NCI-H2107 (cell line): ENCODE measurements at places on chromosomes 2 and 18.
A peak's percentile ranks its signal among the peaks of the same experiment; 100 is the strongest.

GRCh38 chr2:75632091-75632701 lies 14.4 kb upstream of the MRPL19 start:
- no peak for DNase-seq

- DNase-seq = no peak
Measured at GRCh38 chr2:226524381-226524843, 275.2 kb downstream of the IRS1 start.

- DNase-seq = no peak
Measured at GRCh38 chr2:106956416-106956815, 70.4 kb upstream of the ST6GAL2 start.

- no peak for DNase-seq
Measured at GRCh38 chr2:25286723-25287483, 54.8 kb downstream of the DNMT3A start.

DNA sequence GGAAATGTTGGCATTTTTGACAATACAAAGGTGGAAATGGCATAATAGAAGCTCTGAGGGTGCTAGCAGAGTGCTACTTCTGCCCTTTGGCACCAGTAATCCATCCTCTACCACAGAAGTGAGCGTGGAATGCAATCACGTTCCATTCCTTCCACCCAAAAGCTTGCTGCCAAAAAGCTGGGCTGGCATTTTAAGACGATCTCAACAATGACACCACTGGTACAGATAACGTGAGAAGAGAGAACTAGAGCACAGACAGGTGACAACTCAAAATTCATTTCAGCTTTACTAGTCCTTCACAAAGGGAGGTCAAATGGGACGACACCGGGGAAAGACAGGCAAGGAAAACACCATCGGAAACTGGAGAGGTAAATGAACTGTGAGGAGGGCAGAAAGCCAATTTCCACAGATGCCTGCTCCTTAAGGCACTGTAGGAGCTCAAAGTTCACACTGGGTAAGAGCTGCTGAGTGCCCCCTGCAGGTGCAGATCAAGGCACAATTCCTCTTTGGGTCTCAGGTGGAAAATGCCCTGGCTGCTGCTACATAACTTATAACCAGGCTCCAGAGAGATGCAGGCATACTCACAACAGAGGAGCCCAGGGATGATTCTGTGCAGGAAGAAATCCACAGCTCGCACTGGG lies 50.7 kb upstream of the RNU4ATAC start:
- DNase-seq = peak; percentile 15

- DNase-seq = no peak
Measured at GRCh38 chr2:54503192-54503591, 47.1 kb downstream of the SPTBN1 start.

GRCh38 chr2:24918326-24919036 lies 1.6 kb downstream of the ADCY3 start:
- no peak for DNase-seq

- no peak for DNase-seq
Measured at GRCh38 chr18:44938720-44939665, 258.3 kb downstream of the SETBP1 start.

DNA sequence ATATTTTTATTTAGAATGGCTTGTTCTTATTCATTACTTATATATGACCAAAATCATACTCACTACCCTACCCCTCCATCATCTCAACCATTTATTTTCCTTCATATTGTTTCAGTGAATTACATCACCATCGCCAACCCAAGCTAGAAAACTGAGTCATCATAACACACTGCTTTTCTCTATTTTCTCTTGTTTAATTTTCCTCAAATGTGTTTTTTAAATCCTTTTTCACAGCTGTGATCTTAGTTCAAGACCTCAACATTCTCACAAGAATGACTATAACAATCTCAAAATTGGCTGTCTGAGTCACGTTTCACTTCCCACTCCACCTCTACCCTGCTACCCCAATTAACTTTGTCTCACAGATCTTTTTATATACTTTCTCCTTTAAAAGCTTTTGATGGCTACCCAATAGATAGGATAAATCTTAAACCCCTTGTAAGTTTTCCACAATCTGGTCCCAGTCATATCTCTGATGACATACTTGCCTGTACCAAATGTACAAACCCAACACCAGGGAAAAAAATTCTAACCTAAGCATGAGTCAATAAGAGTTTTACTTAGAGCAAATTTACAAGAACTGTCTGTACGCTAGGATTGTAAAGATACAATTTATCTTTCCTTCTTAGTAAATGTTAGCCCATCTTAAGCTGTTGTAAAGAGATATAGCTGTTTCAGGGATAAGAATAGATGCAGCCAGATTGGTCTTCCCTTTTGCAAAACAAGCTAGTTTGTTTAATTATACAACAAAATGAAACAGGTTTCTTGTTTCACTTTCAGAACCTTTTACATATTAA lies 635.1 kb upstream of the SLC39A10 start:
- no peak for DNase-seq

GRCh38 chr2:100733391-100734187 lies 86.3 kb upstream of the NPAS2 start:
- no peak for DNase-seq

DNA sequence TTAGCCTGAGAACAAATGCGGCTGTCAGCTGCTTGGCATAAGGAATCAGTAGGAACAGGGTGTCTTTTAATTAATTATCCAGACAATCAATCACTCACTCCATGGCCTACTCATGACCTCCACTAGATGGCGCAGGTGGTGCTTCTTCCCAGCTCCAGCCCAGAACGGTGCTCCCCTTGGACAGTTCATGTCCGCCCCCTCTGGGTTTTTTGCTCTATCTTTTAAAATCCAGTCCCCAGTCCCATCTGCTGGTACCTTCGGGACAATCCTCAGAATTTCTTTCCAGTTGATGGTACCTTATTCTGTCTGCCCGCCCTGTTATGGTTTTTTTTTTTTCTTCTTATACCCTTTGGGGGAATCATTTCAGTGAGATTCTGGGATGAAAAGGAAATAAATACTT lies 99.8 kb downstream of the CACNB4 start:
- DNase-seq = peak; percentile 15

- no peak for DNase-seq
Measured at GRCh38 chr2:123518367-123518766, 506.7 kb upstream of the CNTNAP5 start.

- DNase-seq = no peak
Measured at GRCh38 chr2:163175294-163175693, 336.7 kb upstream of the KCNH7 start.

DNA sequence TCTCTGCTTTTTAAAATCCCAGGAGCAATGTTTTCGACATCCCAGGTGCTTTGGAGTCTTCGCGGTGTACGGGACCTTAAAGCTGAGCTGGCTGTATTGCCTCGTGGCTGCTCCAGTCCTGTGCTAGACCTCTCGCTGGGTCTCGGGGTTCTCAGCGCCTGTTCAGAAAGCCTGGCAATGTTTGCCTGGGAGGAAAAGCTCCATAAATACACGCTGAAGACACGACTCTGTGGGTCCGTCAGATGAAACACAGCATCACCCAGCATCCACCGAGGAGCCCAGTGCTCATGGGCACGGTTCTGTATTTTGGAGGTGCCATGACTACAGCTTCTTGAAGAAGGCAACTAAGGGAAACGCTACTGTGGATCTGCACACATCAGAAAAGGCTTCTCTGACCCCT lies 21.6 kb downstream of the MBP start:
- DNase-seq = no peak

DNA sequence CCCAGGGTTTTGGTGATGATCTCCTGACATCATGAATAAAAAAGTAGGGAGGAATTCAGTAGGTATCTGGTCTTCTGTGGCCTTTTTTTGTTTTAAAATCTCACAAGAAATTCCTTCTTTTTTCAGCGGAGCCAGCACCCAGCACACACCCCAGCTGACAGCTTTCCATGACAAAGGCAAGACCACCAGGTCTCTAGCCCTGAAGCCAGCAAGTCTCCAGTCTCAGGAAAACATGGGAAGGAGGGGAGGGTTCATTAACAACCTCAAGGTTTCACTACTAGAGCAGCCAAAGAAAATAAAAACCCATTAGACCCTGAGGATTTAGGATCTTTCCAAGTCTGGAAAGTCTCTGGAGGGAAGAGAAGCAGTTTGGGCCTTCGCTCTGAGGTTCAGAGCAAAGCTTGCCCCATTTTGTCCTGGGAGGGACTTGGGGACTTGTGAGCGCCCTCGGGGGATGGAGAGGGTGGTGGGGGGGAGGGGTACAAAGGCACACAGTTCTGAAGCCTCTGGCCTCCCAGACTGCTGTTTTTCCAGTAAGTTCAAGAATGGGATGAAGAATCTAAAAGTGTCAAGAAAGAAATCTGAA lies 9.0 kb downstream of the FOXI3 start:
- DNase-seq = no peak

DNA sequence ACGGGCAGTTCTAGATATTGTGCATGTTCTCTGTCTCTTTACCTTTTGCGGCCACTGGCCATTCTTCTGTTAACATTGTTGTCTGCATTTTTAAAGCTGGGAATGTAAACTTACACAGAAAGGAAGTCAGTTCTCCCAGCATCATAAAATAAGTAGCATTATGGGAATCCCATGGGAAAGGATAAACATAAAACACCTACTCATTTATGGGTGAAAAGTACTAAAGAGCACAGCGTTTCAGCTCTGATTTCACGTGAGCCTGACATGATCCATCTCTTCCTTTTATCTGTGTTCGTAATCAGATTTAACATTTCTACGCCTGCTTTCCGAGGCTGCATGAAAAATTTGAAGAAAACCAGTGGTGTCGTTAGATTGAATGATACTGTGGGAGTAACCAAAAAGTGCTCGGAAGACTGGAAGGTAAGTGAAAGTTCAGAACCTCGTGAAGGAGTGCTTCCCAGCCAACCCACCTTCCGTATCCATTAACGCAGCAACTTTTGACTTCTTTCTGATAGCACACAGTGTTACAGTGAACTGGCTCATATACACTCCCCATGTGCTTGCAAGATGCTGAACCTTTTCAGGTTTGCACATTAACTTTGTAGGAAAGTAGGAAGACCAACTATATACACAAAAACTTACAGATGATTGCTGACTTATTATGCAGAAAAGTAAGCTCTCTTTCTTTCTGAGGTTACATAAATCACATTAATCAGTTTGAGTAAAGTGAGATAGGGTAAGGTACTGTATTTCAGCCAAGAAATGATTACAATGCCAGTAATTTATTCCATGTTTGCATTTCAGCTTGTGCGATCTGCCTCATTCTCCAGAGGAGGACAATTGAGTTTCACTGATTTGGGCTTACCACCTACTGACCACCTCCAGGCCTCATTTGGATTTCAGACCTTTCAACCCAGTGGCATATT lies 86.5 kb upstream of the TTC39C start:
- DNase-seq = no peak

GRCh38 chr2:200732866-200733265 lies 78.8 kb upstream of the BZW1 start:
- no peak for DNase-seq

DNA sequence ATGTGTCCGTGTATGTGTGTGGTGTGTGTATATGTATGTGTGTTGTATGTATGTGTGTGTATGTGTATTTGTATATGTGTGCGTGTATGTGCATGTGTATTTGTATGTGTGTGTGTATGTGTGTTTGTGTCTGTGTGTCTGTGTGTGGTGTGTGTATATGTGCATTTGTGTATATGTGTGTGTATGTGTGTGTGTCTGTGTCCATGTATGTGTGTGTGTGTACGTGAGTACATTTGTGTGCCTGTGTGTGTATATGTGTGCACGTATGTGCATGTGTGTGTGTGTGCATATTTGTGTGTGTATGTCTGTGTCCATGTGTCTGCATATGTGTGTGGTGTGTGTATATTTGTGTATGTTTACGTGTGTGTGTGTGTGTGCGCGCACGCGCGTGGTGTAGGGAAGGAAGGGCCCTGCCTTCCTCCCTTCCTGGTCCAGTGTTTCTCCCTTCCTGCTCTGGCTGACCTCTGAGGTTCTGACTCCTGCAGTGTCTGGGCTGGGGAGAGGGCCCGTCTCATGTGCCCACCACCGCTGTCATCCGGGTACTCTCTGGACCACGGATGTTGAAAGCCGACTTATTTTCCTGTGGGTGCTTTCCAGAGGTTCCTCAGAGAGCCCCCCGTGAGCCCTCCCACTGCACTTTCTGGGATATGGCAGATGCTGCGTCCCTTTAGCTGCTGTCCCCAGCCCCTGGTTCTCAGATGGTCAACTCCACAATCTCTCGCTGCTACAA lies 209.5 kb downstream of the DYSF start:
- no peak for DNase-seq

- no peak for DNase-seq
Measured at GRCh38 chr2:127321303-127321702, 27.4 kb upstream of the ERCC3 start.

GRCh38 chr18:42442656-42443055 lies 487.6 kb downstream of the PIK3C3 start:
- no peak for DNase-seq

GRCh38 chr2:121513597-121514333 lies 16.9 kb upstream of the RNU4ATAC start:
- DNase-seq = no peak

GRCh38 chr2:127324635-127325034 lies 30.7 kb upstream of the ERCC3 start:
- no peak for DNase-seq

DNA sequence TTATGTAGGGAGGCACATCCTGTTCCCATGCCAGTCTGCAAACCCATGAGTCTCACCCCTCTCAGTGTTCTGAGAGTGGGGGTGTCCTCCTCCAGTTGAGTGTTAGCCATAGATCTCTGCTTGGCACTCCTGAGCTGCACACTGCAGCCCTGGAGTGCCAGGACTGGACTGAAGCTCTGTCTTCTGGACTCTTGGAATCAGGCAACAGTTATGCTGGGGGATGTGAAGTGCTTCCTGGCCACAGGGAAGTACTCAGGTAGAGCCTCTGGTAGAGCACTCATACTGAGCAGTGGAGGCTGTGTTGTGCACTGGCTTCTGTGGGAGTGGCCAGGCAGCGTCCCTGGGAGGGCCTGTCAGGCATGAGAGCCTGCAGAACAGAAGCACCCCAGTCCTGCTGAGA lies 43.0 kb downstream of the SERPINB7 start:
- DNase-seq = no peak

GRCh38 chr2:63051042-63051794 lies 588 bp downstream of the OTX1 start:
- no peak for DNase-seq

GRCh38 chr2:66561645-66562303 lies 126.8 kb downstream of the MEIS1 start:
- no peak for DNase-seq

DNA sequence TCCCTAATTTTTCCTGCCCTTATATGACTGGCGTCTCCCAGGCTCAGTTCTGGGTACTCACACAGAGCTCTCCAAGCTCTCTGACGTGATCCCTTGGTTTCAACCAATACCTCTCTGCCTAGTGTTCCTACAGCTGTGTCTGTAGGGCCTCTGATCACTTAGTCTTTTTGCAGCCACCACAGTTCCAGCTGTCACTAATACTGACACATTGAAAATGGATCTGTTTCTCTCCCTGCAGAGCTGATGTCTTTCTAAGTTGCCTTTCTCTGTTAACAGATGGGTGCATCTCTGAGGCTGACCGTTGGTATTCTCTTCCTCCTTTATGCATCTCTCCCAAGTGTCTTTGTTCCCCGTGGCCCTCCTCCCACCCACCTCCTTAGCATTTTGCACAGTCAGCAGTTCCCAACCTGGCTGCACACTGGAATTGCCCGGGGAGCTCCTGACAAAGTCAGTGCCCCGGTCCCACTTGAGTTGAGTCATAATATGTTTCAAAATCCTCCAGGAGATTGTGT lies 62.5 kb downstream of the CERS6 start:
- no peak for DNase-seq
